ENCODE measurements at places on chromosomes 16 and 17.
A peak's percentile ranks its signal among the peaks of the same experiment; 100 is the strongest.

GRCh38 chr16:3938843-3939624 is 58.5 kb upstream of the CREBBP start:
- peak; percentile 85 for DNase-seq

DNA sequence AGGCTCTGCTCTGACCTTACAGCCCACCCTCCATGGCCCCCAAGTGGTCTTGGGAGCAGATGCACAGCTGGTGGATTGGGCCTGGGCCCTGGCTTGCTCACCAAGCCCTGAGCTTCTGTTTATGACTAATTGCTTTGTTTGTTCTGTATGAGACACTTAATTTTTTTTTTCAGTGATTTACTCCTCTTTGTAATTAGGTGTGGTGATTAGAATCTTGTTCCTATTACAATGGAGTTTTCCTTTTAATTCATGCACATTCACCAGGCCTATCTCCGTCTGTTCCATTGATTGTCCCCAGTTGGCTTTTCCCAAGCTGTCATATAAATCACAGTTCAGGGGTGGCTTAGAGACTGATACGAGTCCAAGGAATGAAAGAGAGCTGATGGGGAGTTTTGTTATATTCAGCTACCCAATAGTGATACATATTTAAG is 242.3 kb downstream of the CCDC182 start:
- DNase-seq: no peak

DNA sequence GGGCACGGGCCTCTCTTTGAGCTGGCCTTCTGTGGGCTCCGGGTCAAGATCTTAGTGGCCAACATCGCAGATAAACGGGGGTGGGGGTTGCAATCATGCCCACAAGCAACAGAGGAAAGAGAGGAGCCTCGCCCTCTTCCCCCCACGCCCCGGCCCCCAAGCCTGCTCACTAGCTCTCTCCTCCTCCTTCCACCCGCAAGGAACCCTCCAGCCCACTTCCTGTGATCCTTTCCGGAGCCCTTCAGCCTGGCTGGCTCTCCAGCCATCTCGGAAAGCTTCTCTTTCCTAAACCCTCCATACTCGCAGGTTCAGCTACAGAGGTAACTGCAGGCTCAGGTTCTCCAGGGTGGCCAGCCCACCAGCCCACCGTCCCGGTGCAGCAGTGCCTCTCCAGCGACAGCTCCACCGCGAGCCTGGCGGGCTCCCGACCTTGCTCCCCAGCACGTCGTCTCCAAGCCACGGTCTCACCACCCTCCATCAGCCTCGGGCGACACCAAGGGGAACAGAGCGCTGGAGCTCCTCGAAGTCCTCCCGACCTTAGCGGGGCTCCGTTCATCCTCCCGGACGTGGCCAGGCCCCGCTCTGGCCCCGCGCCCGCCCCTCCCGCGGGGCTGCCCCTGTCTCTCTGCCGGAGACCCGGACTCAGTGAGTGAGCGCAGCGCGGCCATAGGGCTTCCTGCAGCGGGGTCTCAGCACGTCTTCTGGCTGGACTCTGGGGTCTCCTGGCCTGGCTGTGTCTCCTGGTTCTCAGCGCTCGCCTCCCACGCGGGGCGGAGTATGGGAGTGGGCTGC is 12.9 kb upstream of the ODF4 start:
- DNase-seq: peak; percentile 65

DNA sequence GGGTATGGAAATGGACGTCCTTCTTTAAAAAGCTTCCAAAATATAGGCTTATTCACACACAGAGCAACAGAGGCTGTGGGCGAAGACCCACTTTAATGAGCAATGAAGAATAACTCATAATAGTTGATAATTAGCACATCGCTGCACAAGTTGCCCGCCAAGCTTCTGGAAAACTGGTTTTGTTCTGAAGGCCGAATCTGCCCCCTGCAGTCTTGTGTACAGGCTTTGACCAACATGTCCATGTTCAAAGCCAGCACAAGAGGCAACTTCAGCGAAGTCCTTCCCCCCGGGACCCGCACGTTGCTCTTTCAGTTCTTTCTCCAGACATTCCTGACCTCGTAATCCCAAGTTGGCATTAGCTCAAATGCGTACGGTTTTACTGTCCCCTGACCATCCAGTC is 73.3 kb downstream of the IRX5 start:
- DNase-seq: no peak

DNA sequence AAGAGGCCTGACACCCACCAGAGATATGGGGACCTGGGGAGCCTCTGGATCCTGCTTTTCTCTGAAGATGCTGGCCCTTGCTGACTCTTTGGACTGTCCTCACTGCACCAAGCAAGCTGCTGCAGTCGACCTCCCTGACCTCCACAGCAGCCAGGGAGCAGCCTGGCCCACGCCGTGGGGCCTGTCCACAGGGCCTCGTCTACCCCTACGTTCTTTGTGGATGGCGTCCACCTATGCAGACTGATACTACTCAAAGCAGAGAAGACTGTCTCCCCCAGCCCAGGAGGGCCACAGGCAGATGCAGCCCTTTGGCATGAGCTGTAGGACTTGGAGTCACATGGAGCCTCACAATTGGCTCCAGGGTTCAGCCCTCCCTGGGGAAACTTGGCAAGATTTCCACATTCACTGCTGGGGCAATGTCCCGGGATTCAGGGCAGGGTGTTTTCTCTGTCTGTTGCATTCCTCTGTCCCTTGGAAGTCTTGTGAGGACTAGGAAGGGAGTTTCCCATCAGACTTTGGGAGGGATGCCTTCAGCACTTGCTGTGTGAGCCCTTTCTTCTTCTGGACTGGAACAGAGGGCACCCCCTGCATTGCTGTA is 152.2 kb downstream of the NTN1 start:
- no peak for DNase-seq
